ENCODE measurements at places on chromosomes 1 and 21.

GRCh38 chr1:10796029-10796944 lies at the start of gene CASZ1:
Gene CASZ1, minus strand, starts transcription at chr1:10796646. Its CDS starts 102,757 bp downstream, at chr1:10693889.
- peak; percentile 72 for DNase-seq

- no peak for DNase-seq
Observed at GRCh38 chr1:207088701-207089626, at the start of gene C4BPB. Gene C4BPB, plus strand, starts transcription at chr1:207088860. Its CDS starts 672 bp downstream, at chr1:207089532.

DNA sequence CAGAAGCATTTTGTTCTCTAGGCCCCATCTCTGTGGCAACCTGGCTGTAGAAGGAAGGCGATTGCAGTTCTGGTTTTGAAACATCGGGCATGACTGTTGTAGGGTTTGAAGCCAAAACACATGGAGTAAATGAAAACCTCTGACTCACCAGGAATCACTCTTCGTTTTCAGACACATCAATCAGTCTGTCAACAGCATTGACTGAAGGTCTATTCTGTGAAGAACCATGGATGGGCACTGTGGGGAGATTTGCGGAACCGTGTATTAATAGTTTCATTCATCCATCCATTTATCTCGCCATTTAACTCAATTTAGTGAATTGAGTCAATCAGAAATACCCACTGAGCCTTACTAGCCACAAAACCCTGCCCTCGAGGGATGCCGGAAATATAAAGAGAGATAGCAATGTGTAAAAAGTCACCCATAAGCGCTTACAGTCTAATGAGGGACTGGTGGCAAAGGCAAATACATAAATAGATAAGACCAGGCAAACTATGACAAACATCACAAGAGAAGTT lies 364.6 kb upstream of the PROX1 start:
- no peak for DNase-seq

- no peak for DNase-seq
Observed at GRCh38 chr1:51101976-51102375, at the start of gene C1orf185. Gene C1orf185, plus strand, starts transcription at chr1:51102228. Its CDS starts 6 bp downstream, at chr1:51102234.

DNA sequence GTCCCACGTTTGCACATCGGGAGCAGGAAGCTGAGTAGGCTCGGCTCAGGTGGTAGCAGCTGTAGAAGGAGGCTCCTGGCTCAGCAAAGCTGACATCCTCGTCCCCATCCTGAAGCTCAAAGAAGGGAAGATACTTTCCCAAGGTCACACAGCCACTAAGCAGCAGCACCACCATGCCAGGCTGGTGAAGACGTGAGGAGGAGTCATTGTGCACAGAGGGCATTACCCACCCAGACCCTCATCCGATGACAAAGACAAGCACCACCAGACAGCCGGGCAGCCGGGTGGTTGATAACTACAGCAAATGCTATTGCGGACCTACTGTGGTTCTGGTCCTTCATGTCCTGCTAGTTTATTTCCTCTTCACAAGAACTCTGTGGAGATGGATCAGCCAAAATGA lies 186.9 kb downstream of the MATN1 start:
- no peak for DNase-seq
